Astrocyte (in vitro differentiated cells and primary cell): ENCODE measurements at places on chromosomes 1 and 21. TPM values are rescaled to one million over a fixed set of nuclear protein-coding genes. Genes with fewer than 3 reads are reported as not detected.

- H3K27ac ChIP-seq, result no peak overlapping the region
- no peaks in the 10 kb centered on the region for H3K4me1 ChIP-seq
- no peaks in the 10 kb centered on the region for H3K27me3 ChIP-seq
- no peak for DNase-seq
- no peaks in the 10 kb centered on the region for H3K36me3 ChIP-seq
Measured at GRCh38 chr1:100413035-100413434, 60.7 kb downstream of the CDC14A start.

DNA sequence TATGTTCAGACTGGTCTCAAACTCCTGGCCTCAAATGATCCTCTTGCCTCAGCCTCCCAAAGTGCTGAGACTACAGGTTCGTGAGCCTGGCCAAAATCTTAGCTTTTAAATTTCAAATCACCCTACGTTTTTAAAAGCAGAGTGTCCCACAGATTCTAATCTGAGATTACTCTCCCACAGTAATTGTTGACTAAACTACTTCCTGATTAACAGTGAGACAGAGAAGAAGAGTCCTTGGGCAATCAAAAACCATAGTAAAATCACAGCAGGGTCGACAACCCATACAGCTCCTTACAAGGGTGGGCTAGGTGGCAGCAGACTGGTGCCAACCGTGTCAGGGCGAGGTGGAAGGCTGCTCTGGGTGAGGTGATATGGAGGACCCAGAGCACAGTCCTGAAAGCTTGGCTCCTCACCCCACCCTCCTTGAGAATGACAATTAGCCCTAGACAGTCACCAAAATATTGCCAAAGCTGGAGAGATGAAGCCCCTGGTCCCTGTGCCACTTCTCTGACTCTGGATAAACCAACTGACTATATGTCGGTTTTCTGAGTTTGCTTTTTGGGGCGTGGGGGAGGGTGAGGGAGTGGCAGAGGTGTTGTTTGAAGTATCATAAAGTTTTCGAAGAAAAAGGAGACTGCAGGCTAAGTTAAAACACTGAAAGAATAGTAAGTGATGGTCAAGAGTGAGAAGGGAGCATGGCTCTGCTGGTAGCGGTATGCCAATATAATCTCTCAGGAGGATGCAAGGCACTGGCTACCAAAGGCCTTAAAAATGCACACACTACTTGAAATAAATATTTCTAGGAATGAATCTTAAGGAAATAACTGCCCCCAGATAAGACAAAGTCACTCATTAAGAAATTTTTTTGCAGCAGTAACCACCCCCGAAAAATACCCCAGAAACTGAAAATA is 86.8 kb downstream of the SLC45A1 start:
- no peaks in the 10 kb centered on the region for H3K27me3 ChIP-seq
- H3K4me3 ChIP-seq, result no peak overlapping the region
- peaks cover 23% of the 10 kb centered on the region for H3K4me1 ChIP-seq
- peaks cover 3% of the 10 kb centered on the region for H3K36me3 ChIP-seq
- no peak overlapping the region for H3K27ac ChIP-seq

- H3K4me3 ChIP-seq, result no peak overlapping the region
- H3K4me1 ChIP-seq, result no peaks in the 10 kb centered on the region
- H3K27ac ChIP-seq, result no peak overlapping the region
Measured at GRCh38 chr1:99669821-99670220, 23.9 kb downstream of the PALMD start.

GRCh38 chr1:62176597-62177312 is 17.9 kb upstream of the L1TD1 start:
- no peak overlapping the region for H3K4me3 ChIP-seq
- H3K27ac ChIP-seq, result no peak overlapping the region
- no peaks in the 10 kb centered on the region for H3K4me1 ChIP-seq
- peaks cover 13% of the 10 kb centered on the region for H3K27me3 ChIP-seq
- H3K36me3 ChIP-seq, result no peaks in the 10 kb centered on the region

- H3K4me1 ChIP-seq, result peaks cover 39% of the 10 kb centered on the region
- peak overlapping the region; percentile 95 for H3K27ac ChIP-seq
- peak; percentile 95 for DNase-seq
- peak overlapping the region; percentile 8 for H3K4me3 ChIP-seq
- no peaks in the 10 kb centered on the region for H3K27me3 ChIP-seq
- H3K36me3 ChIP-seq, result no peaks in the 10 kb centered on the region
Measured at GRCh38 chr1:78102082-78102481, 56.3 kb downstream of the GIPC2 start.

LENEP gene
- 0.99 TPM in 1 of 2 replicates, not detected in the other for total RNA-seq

GRCh38 chr1:62389531-62389930 is 47.3 kb upstream of the USP1 start:
- H3K27me3 ChIP-seq, result no peaks in the 10 kb centered on the region
- H3K4me3 ChIP-seq, result no peak overlapping the region
- H3K4me1 ChIP-seq, result peaks cover 11% of the 10 kb centered on the region
- DNase-seq, result no peak
- H3K36me3 ChIP-seq, result no peaks in the 10 kb centered on the region
- H3K27ac ChIP-seq, result no peak overlapping the region

DNA sequence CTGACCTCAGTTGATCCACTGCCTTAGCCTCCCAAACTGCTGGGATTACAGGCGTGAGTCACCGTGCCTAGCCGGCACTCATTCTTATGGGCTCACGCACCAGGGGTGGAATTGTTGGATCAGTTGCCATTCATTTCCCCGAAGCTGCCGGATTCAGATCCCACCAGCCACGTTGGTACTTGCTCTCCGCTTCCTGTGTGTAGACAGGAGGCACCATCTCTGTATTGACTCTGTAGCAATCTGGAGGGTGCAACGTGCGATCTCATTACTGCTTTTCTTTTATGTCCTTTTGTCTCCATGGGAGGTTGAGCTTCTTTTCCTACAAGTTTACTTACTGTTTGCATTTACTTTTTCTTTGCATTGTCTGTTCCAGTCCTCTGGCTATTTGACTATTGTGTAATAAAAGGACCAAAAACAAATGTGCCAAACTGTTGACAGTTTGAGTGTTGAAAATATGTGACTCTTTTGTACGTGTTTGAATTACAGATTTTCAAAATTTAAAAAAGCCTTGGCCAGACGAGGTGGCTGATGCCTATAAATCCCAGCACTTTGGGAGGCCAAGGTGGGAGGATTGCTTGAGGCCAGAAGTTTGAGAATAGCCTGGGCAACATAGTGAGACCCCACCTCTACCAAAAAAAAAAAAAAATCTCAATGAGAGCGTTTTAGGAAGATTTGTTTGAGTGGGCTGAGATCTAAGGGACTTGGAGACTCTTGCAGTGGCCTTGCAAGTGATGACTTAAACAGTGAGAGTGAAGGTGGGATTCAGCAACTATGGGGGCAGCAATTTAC is 39.1 kb downstream of the SPSB1 start:
- no peak overlapping the region for H3K27ac ChIP-seq
- H3K4me1 ChIP-seq, result peaks cover under 1% of the 10 kb centered on the region
- no peak overlapping the region for H3K4me3 ChIP-seq
- peak; percentile 40 for DNase-seq
- no peaks in the 10 kb centered on the region for H3K36me3 ChIP-seq
- H3K27me3 ChIP-seq, result no peaks in the 10 kb centered on the region

TNNT2 gene
- total RNA-seq, result 2.2 and 6.1 TPM in 2 replicates
